ENCODE measurements at places on chromosomes 12 and 14.

GRCh38 chr12:54606556-54606955, 18.1 kb upstream of the PPP1R1A start:
- no peak for DNase-seq

GRCh38 chr14:37083599-37083998, 88.8 kb downstream of the SLC25A21 start:
- DNase-seq = no peak

DNA sequence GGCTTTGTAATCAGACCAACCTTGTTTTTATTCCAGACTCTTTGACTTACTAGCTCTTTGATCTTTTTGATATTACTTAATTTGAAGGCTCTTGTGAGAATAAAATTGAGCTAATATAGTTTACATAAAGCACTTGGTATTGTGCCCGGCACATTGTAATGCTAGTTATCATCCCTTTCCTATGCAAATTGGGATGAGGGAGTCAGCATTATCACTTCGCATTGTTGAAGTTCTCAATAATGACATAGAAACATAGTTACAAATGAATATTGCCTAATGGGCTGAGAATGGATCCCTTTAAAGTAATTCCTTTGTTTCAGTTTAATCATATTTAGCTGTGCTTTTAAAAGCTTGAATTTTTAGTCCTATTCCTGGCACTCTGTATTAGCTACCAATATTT, 36.6 kb downstream of the SUPT16H start:
- DNase-seq = no peak

DNA sequence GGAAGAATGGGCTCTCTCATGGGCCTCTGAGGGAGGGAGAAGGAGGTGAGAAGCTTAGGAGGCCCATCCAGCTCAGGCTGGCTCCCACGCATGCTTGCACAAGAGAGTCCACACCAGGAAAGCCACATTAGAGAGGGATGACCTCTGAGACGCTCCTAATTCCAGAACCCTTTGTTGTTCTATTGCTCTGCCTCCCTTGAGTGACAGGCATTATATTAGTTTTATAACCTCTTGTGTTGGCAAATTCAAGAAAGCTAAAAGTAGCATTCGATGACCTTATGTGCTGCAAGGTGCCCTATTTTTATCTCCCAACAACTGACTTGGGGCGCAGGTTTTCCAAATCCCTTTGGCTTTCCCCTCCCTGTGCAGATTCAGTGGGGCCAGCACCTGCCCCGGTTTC, 190.1 kb downstream of the KSR2 start:
- DNase-seq = no peak

- no peak for DNase-seq
Measured at GRCh38 chr14:95008445-95009217, 148.7 kb downstream of the DICER1 start.

DNA sequence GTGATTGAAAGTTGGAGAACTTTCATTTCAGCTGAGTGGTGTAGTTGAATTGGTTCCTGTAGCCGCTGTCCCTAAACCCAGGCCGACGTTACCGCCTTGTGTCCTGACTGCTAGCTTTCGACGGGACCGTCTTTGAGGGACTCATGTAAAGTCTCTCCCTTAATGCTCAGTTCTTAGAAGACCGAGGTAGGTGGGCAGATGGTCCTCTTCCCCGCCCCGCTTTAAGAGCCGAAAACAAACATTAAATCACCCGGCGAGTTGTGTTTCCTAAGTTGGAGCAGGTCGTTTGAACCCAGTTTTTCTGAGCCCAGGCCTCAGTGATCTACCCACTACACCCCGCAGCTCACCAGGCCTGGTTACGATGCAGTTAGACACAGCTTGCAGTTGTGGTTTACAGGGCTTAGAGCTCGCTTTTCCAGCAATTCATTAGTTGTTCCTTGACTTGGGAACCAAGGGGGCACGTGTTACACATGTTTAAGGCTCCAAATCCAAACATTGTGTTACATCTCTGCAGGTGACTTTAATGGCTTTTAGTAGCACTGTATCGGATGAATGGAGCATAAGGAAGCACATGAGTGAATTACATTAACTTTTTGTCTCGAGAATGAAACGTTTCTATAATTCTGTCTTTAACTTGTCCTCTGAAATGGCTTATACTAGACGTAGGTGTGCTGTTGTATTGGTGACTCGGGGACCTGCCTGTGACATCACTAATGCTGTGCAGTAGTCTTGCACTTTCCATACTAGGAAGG, 790 bp downstream of the NEDD1 start:
- peak; percentile 19 for DNase-seq

- DNase-seq = no peak
Measured at GRCh38 chr12:24948420-24948756, 513 bp downstream of the BCAT1 start.

GRCh38 chr14:96056509-96057422, 17.6 kb downstream of the C14orf132 start:
- DNase-seq = no peak

GRCh38 chr14:90740081-90740480, 76.1 kb downstream of the TTC7B start:
- no peak for DNase-seq

DNA sequence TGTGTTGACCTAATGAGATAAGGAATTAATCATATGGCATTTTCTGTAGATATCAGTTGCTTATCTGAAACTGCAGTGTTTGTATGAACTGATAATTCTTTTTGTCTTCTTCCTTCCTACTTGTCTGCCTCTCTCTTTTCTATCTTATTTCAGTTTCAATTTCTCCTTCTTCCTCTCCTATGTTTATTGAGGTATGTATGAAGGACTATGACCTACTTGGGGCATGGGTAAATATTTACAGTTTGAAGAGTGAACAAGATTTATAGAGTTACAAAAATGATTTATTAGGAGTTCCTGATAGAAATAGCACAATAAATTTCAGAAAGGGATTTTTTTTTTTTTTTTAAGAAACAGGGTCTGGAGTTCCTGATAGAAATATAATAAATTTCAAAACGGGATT, 88.7 kb upstream of the MUCL1 start:
- no peak for DNase-seq

GRCh38 chr12:130454296-130454695, 116.6 kb downstream of the PIWIL1 start:
- DNase-seq = no peak

DNA sequence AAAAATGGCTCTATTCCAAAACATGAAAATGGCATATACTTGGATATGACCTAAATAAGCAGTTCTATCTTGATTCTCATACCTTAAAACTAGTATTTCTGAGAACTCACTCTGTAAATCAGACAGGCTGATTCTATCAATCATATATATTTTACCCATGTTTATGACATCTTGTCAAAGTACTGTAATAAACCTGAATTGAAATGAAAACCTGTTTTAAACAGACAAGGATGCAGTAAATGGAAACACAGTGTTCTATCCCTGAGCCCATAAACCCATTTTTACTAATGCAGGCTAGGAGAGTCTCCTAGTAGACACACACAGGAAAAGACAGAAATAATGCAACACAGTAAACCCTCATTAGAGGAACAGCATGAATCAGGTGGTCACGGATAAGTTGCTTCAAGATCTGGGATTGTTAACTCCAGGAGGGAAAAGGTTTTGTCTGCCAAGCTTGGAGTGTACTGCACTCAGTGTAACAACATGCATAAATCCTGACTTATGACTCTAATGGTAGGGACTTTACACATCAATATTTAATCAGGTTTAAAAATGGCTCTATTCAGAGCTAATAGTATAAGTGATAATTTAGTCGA, 93.6 kb upstream of the CPNE8 start:
- DNase-seq = no peak

- no peak for DNase-seq
Measured at GRCh38 chr12:128734371-128734770, 89.4 kb downstream of the SLC15A4 start.

GRCh38 chr14:44945264-44945663, 16.5 kb downstream of the KLHL28 start:
- DNase-seq = no peak

- no peak for DNase-seq
Measured at GRCh38 chr12:50984586-50985298, 32.4 kb downstream of the HIGD1C start.

- no peak for DNase-seq
Measured at GRCh38 chr14:61471297-61472005, 150.1 kb downstream of the PRKCH start.

DNA sequence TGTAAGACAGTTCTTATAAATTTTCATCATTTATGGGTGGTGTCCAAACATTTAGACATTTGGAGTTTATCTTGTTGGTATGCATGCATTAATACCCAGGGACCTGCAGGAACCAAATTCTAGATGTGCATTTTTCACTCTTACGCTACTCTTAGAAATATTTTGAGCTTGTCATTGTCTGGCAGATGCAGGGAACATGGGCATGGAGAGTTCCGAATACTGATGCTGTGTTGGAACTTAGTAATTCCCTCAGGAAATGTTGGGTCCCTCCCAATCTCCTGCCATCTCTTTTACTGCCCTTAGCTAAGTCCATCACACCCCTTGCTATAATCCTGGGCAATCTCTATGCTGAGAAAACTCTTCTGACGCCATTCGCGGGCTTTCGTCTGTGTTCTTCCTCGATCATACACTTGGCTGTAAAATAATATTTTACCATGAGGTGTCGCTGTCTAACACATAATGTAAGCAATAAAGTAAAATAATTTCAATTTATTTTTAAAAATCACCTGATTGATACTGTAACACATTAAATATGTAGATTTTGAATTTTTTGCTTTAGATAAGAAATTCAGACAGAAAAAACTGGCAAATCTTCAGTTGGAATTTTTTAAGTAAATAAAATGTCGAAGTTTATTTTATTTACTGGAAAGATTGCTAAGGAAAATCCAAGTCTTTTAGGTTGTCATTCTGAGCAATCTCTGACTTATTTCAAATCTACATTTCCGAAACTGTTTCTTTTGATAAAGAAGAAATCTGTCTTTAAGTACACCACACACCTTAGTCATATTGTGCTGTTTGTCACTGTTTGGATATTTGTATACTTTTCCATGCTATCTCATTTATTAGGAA, 304.1 kb upstream of the SSTR1 start:
- DNase-seq = no peak

DNA sequence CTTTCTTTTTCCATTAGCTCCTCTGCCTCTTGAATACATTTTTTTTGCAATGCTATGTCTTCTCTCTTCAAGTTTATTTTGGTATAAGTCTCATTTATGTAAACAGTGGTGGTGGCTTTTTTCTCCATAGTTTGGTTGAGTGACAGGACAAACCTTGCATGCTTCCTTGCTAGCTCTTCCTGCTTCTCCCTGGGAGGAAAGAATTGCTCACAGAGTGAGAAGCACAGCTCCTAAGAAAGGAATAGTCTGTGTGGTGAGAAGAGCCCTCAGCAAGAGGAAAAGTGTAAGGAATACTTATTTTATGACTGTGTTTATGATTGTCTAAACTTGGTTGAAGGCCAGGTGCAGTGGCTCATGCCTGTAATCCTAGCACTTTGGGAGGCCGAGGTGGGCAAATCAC, 11.5 kb downstream of the CCDC175 start:
- DNase-seq = no peak

GRCh38 chr14:100994756-100995330, 91.3 kb upstream of the RTL1 start:
- DNase-seq = no peak

DNA sequence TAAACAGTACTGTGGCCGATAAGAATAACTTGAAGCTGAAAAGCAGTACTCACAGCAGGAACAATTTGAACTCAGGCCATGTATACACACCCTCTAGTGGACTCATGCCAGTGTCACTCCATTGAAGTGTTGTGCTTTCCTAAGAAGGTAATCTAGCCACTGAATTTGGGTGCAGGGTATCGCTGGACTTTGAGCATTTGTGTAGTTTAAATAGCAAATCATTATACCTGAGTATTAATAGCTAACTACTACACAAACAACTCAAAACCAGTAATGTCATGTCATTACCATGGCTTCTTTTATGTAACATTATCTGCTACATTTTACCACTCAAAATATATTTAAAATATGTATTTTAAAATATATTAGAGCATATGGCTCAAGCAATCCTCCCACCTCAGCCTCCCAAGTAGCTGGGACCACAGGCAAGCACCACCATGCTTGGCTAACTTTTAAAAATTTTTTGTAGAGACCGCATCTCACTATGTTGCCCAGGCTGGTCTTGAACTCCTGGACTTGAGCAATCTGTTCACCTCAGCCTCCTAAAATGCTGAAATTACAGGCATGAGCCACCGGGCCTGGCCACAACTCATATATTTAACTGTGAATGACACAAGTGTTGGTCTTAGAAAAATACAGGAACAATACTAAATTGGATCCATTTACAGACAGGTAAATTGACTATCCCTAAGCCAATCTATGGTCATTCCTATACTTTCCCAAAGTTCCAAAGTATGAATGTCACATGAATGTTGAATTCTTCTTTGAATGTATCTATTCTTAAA, 25.6 kb upstream of the ARID4A start:
- DNase-seq = no peak

DNA sequence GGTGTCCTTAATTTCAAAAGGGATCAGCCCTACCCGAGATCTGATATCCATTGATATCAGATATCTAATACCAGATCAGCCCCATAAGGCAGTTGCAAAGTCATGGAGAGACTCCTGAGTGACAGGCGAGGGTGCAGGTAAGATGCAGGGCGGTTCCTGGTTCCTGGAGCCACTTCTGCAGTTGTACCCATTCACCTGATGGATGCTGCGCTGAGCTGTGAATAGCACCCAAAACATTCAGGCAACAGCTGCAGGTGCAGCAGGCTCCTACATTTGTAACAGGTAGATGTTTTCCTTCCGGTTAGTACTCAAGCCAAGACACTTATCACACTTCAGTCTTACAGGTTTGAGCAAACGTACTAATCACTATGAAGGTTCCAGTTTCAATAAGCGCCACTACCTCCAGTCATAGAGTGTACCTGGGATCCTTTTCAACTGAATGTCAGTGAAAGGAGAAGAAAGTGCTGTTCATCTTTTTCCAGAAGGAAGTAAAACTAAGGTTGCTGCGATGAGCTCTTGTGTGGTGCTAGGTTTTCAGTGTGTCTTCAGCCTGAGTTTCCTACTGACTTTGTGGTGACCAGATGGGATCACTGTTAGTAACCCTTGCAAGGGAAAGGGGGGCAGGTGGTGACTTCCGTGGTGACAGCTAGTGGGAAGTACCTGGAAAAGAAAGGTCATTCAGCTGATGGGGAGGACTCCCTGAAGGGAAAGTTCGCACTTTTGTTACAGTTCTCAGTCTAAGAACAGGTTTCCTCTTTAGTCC, 1.9 kb downstream of the ATP6V0A2 start:
- no peak for DNase-seq

DNA sequence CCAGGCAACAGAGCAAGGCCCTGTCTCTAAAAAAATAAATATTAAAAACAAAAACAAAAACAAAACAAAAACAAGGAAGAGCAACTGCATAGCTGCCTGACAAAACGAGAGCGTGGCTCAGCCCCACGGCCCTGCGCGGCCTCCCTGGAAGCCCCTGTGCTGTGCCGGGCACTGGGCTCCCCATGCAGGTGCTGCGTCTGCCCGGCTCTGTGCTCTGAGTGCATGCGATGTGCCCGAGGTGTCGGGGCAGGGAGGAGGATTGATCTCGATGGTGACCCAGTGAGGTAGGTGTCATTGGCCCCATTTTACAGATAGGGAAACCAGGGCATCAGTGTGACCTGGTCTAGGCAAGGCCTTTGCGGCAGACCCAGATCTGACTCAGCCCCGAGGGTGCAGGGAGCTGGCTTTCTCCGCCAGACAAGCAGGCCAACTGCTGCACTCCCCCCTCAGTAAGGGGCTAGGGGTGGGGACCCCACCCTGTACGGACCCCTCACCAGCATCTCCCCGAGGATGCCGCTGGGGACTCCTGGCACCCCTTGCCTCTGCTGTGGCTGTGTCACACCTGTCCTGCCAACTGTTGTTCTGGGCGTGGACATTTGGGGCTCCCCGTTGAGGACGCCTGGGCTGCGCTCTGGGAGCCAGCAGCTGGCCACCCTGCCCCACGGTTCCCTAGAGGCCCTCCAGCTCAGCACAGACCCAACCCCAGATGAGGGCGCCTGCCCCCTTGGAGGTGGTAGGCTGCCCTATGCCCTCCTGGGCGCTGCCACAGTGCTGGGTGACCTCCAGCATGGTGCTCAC, 15.3 kb downstream of the GPR132 start:
- DNase-seq = no peak
